DMS153 (cell line): ENCODE measurements at places on chromosomes 12 and 14.

GRCh38 chr12:112350593-112351592, 31.3 kb downstream of the HECTD4 start:
- DNase-seq, result no peak

- DNase-seq, result no peak
Measured at GRCh38 chr14:85686908-85687307, 157.0 kb downstream of the FLRT2 start.

- no peak for DNase-seq
Measured at GRCh38 chr12:102871014-102871413, 46.0 kb downstream of the PAH start.

- DNase-seq, result no peak
Measured at GRCh38 chr14:42480255-42480654, 873.6 kb downstream of the LRFN5 start.

DNA sequence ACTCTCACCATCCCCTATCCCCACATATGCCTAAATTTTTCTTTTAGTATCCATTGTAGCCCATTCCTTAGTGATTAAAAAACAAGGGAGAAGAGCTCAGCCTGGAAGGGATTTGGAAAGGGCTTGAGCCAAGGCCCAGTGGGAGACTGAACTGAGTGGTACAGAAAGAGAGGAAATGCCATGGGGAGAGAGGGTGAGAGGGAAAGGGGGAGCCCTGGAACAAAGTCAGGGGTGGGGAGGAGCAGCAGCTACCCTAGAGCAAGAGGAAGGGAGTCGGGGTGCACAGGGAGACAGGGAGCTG, 2.6 kb upstream of the ATN1 start:
- no peak for DNase-seq

- no peak for DNase-seq
Measured at GRCh38 chr12:95976416-95976832, 19.7 kb downstream of the HAL start.

- no peak for DNase-seq
Measured at GRCh38 chr12:54489857-54490256, 7.7 kb upstream of the NCKAP1L start.

GRCh38 chr14:76320486-76320885, 55.5 kb upstream of the ESRRB start:
- no peak for DNase-seq

DNA sequence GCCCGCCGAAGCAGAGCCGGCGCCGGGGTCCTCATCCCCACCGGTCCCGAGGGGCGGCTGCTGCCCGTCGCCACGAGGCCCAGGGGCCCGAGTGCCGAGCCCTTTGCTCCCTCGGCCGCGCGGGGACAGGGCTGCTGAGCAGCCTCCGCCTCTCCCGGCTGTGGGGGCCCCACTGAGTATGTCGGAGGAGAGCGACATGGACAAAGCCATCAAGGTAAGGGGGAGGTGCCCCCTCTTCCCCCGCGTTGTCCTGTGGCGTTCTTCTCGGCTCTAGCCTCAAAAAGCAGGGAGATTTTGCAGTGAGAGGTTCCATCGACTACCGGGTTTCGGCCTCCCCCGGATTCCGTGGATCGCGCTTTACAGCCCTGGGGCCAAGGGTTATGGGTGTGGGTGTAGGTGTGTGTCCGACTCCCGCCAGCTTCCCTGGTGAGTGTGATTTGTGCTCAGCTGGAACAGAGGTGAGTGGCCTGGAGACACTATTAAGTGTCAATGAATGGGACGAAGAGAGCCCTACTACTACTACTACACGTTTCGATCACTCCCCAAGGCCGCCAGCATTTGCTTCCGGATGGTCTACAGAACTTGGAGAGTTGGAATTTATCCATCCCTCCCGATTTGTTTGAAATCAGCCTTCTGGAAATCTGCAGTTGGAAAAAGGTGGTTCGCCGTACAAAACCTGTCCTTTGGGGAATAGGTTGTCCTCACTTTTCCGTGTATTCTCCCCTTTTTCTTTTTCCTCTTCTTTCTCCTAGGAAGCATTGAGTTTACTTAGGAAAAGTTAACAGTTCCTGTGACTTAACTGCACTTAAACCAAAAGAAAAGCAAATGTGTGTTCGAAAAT, 748 bp downstream of the MAPKAPK5 start:
- DNase-seq, result no peak

GRCh38 chr12:29907461-29907860, 123.7 kb upstream of the TMTC1 start:
- DNase-seq, result no peak

GRCh38 chr12:12087693-12088034, 16.9 kb downstream of the BCL2L14 start:
- no peak for DNase-seq

- no peak for DNase-seq
Measured at GRCh38 chr14:104307627-104308401, 169.4 kb downstream of the KIF26A start.

DNA sequence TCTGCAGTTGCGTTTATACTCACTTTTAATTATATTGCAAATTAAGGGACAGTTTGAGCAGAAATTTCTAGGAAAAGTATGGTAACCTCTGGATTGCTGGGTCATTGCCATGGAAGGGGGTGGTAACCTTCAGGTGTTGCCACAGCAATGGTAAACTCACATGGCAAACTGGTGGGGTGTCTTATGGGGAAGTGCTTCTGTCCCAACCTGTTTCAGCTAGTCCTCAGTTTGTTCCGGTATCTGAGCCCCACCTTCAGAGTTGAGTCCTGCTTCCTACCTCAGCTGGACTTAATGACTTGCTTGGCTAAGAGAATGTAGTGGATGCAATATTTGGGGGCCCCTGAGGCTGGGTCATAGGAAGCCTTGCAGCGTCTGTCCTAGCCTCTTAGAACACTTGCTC, 7.3 kb upstream of the CLMN start:
- DNase-seq, result no peak

GRCh38 chr14:89217891-89218290, 199.1 kb downstream of the FOXN3 start:
- no peak for DNase-seq

- no peak for DNase-seq
Measured at GRCh38 chr12:23528316-23528715, 421.2 kb downstream of the SOX5 start.

DNA sequence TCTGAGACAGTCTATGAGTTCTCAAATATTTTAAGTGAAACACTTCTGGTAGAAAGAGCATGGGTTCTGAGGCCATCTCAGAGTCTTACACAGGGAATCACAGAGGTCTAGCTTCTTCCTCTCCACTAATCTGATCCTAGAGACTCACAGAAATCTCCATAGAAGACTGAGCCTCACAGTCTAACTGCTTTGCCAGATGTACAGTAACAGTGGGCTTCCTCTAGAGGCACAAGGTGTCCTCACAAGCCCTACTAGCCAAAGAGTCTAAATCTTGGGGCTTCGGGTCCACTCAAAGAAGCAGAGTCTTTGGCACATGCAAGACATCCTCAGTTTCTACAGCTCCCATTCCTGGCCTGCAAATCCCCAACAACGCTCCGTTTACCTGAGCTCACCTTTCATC, 14.1 kb downstream of the OR6J1 start:
- DNase-seq, result no peak

GRCh38 chr14:103561381-103562178, 877 bp downstream of the BAG5 start:
- no peak for DNase-seq

GRCh38 chr12:6074979-6075585, 49.4 kb downstream of the VWF start:
- no peak for DNase-seq

DNA sequence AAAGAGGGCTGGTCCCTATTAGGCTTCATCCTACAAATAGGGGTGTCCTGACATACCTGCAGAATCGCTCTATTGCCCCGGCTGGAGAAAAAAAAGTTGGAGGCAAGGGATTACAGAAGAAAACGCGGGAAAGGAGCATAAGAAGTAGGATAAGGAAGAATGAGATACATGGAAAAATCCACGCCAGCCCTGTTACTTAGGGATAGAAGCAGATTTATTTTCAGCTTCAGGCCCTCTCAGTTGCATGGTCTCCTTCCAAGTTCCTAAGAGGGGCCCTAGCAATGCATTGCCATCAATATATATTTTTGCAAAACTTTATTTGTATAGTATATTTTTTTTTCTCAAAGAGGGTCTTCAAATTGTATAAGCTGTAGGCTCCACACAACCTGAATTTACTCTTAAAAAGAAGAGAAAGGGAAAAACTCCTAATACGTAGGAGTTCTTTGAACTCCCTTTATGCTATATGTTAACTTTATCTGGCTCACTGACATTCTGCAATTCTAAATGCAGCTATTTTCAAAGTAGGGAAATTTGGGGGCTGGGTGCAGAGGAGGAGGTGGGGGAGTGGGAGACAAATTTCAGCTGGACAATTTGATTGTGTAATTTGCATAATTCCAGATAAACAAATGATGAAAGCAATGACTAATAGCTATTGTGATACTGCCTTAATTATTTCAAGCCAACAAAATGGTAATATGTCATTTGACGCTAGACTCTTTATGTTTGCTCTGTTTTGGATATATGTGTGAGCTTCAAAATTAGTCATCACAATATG, 137.7 kb upstream of the TRHDE start:
- no peak for DNase-seq

DNA sequence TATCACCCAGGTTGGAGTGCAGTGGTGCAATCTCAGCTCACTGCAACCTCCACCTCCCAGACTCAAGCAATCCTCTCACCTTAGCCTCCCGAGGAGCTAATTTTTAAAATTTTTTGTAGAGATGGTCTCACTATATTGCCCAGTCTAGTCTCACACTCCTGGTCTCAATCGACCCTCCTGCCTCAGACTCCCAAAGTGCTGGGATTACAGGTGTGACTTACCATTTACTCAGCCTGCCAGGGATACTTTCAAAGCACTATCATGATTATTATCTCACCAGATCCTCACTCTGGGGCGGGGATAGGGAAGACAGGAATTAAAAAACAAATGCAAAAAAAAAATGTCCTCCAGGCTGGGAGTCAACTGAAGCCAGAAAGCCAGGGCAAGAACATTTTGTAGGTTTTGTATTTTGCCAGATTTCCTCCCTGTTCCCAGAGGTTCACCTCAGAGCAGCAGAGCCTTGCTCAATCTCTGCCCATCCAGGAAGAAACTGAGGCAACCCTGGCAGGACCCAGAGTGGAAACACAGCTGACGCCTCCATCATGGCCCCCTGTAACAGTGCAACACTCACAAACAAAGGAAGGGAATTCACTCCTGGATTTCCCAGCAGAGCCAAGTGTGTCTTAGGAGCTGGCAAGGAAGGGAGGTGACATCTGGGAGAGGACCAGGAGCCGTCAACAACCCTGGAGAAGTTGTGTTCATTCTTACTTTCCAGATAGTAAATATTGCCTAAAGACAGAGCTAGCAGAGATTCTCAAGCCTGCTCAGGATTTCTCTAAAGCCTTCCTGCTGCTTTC, 73.9 kb downstream of the IRF2BPL start:
- DNase-seq, result no peak

- no peak for DNase-seq
Measured at GRCh38 chr14:90275820-90276219, 19.5 kb downstream of the PSMC1 start.

- no peak for DNase-seq
Measured at GRCh38 chr12:53578783-53579182, 47.4 kb downstream of the ATF7 start.

GRCh38 chr14:64880221-64881121, 764 bp upstream of the SPTB start:
- no peak for DNase-seq

DNA sequence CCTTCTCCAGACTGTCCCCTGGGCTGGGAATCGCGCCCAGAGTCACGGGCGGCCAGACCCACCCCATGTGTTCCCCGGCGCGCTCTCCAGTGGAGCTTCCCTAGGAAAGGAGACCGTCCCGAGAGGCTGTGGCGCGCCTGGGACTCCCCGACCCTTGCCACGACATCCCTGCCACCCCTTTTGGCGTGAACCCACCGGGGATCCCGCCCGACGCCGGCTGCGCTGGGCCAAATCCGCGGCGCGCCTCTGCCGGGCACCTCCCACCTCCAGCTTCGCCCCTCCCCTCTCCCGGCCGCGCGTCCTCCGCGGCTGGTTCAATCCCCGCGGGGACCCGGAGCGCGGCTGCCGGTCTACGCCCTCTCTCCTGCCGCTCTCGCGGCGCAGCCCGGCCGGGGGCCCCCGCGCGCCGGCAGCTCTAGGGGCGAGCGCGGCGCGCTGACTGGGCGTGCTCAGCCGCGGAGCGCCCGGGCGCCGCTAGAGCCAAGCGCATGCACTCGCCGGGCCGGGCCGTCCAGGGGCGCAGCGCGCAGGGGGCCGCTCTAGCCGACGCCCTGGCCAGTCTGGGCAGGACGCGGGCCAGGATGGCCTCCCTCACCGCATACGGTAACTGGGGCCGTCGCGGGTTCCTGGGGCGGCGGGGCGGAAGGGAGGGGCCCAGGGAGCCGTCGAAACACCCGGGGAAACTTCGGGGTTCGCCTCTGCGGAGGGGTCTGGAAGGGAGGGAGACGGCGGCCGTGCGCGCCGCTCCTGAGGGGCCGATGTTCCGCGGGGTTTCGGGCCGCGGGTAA, 77.4 kb upstream of the ANO4 start:
- DNase-seq, result no peak

GRCh38 chr12:52608826-52609630, 7.8 kb upstream of the KRT72 start:
- no peak for DNase-seq

GRCh38 chr14:88252498-88252897, 70.6 kb downstream of the KCNK10 start:
- DNase-seq, result no peak

DNA sequence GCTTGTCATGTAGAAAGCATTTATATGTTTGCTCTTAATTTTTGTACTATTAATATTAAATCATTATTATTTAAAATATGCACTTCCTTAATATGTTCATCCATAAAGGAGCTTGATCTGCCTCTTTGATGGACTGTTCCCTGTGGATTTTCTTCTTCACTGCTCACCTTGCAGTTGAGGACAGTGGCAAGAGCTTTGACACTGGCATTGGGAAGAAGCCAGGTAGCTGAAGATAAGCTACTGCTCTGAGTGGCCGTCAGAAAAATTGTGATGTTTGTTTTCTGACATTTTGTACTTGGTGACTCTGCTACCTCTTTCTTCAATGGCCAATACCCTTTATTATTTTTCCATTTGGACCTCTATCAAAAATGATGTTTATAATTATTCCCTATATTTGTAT, 349.4 kb upstream of the NOVA1 start:
- no peak for DNase-seq

- DNase-seq, result no peak
Measured at GRCh38 chr14:70658899-70659298, 17.2 kb downstream of the TTC9 start.
